ENCODE measurements at places on chromosomes 2 and 18. TPM values are rescaled to one million over a fixed set of nuclear protein-coding genes. Genes with fewer than 3 reads are reported as not detected.

CROCC2 gene
- total RNA-seq: 0.49 TPM

GRCh38 chr2:158731386-158731785 lies 63.7 kb upstream of the DAPL1 start:
- DNase-seq: no peak

NTSR2 gene
- not detected for total RNA-seq

SPATA3 gene
- total RNA-seq: not detected

WNT6 gene
- 2.0 TPM for total RNA-seq

- no peak for DNase-seq
Observed at GRCh38 chr2:157631861-157632260, 3.2 kb upstream of the ACVR1C start.

GRCh38 chr2:238846628-238847418 lies 1.1 kb upstream of the TWIST2 start:
- DNase-seq: no peak

DNA sequence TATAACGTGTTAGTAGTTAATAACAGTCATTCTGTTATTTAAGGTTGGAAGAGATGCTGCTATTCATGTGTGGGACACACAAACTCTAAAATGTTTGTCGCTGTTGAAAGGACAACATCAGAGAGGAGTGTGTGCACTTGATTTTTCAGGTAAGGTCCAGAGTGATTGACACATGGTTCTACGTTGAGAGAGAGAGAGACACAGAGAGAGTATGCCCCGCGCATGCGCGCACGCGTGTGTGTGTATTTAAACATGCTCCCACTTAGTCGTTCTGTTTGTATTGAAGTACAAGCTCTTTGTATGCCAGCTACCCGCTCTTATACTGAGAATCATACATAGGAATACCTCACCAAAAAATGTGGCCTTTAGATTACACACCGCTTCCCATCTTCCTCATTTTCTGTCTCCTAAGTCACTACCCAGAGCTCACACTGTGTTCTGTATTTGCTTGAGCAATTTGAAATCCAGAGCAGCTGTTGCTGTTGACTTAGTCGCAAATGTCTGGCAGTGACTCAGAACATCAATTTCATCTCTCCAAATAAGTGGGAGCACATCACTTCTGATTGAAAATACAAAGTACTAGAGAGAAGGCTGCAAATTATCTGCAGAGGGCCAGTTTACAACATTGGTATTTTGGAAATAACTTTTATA lies 148.1 kb downstream of the EML6 start:
- DNase-seq: no peak

- DNase-seq: no peak
Observed at GRCh38 chr2:180523621-180524340, 456.6 kb upstream of the UBE2E3 start.

IL36G gene
- not detected for total RNA-seq

TUBB8B gene
- 1.7 TPM for total RNA-seq

DNA sequence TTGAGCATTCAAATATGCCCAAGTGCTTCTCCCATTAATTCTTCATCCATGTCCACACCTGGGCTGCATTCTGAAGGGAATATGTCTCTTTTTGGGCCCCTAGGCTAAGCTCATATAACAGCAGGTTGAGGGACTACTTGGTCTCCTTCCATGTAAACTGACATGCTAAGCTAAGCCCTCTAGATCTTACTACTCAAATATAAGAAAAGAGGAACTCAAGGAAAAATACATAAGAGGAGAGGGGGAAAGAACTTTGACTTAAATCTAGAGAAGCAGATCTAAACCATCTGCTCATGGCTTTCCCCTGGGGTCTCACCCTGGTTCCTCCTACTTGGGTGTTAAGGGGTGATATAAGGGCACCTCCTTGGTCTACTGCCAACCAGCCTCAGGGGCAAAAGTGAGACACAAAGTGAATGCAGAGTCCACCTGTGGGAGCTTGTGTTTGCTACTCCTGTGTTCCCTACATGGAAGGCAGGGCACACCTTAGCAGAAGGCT lies 19.8 kb upstream of the NFU1 start:
- no peak for DNase-seq

DNA sequence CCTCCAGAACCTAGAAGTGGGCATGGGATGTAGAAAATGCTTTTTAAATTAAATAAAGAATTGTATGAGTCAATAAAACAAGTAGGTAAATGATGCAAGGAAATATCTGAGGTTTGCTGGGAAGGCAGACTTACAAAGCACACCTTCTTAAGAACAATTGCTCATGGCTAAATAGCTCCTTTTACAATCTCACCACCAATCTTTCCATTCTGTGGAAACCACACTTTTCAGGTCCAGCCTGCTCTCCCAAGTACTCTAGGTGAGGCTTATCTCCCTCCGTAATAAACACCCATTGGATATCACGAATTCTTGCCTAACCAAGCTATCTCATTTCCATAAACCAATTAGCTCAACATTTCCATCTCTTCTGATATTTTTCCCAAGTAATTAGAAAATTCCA lies 91.5 kb upstream of the SLC8A1 start:
- DNase-seq: no peak

- no peak for DNase-seq
Observed at GRCh38 chr2:131542438-131543384, 15.0 kb downstream of the CCDC74A start.

DNA sequence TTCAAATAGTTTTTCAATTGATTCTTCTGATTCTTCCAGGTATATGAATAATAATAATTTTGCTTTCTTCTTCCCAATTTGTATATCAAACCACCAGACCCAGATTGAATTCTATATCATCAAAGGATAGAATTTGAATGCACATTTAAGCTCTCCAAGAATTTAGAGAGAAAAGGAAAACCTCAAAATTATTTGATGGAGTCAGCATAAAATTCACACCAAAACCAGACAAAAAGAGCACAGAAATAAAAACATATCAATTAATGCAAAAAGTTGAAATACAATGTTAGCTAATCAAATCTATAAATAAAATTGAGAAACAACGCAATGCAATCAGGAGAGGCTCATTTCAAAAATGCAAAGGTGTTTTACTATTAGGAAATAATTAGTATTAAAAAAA lies 248.0 kb upstream of the HS6ST1 start:
- no peak for DNase-seq

DAW1 gene
- not detected for total RNA-seq

DNA sequence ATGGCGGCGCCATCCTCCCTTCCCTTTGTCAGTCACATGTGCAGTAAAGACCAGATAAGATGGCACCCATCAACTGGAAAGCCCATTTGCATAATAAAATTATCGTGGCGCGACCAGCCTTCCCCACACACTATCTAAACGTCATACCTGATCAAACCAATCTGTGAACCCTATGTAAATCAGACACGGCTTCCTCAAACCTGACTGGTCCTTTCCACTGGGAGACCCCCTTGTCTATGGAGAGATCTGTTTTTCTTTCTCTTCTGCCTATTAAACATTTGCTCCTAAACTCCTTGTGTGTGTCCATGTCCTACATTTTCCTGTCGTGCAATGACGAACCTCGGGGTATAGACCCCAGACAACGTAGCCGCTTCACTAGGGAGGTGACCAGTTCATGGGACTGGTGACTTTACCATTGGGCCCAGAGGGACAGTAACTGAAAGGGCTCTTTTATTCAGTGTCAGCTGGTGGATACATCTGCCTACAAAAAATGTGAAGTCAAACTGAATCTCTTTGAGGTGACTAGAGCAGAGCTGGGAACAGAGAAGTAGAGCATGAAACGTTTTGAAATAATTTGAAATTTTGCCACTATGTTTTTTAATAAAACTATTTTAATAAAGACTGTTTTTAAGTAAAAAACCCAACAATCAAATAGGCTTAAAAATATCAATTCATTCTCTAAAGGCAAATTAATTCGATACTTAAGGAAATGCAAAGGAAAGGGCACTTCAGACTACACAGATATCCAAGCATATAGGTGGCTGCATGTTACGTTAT lies 87.5 kb downstream of the SOCS6 start:
- no peak for DNase-seq

Data from vagina (tissue), 2 donors.